CD8-positive, alpha-beta memory T cell (primary cell): ENCODE measurements at places on chromosomes 2 and 18.

DNA sequence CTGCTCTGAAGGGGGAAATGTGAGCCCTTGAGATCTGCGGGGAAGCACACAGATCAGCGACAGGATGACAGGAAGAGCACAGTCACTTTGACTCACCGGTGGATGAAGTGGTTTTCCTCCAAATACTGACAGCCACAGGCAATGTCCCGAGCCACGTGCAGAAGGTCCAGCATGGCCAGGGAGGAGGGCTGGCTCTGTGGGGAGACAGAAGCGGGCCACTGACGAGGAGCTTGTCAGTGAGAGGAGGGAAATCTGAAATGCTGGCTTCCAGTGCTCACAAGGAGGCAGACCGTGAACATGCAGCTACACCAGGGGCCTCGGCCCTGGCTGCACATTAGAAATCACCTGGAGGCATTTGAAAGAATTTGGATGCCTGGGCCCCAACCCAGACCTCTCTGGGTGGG lies 98.7 kb downstream of the CLIP4 start:
- no peak for DNase-seq

- no peak for DNase-seq
Observed at GRCh38 chr2:26086779-26087178, 52.9 kb downstream of the RAB10 start.

GRCh38 chr2:64823794-64824193 lies 165.4 kb upstream of the SLC1A4 start:
- no peak for DNase-seq

- no peak for DNase-seq
Observed at GRCh38 chr2:36670881-36671595, 25.5 kb upstream of the VIT start.

GRCh38 chr2:68937346-68938055 lies 15.2 kb downstream of the GKN2 start:
- no peak for DNase-seq

- DNase-seq, result no peak
Observed at GRCh38 chr2:27231921-27232320, 14.8 kb downstream of the CAD start.

DNA sequence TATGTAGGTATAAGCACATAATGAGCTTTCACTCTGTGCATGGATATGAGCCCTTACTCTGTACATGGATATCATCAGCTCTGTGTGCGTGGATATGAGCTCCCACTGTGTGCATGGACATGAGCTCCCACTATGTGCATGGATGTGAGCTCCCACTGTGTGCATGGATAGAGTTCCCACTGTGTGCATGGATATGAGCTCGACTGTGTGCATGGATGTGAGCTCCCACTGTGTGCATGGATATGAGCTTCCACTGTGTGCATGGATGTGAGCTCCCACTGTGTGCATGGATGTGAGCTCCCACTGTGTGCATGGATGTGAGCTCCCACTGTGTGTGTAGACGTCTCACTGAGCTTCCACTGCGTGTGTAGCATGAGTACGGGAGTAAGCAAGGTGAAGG lies 149.3 kb upstream of the ALKAL2 start:
- DNase-seq, result no peak

GRCh38 chr2:233075141-233075965 lies 15.2 kb downstream of the INPP5D start:
- DNase-seq, result no peak

DNA sequence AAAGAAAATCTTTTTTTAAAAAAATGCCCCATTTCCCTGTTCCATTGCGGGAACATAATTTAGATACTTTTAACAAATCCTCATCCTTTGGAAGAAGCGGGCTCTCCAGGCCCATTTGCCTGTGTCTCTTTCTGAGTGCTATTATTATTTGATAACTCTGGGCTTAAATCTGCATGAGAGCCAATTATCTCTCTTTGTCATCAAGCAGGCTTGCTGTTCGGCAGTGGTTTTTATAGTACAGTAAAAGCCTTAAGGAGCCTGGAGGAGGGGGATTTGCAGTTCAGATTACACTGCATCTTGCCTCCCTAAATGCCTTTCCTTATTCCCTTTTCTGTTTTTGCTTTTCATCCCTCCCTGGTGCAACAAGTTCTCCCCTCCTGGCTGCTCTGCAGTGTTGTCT lies 50.6 kb downstream of the CELF4 start:
- no peak for DNase-seq

DNA sequence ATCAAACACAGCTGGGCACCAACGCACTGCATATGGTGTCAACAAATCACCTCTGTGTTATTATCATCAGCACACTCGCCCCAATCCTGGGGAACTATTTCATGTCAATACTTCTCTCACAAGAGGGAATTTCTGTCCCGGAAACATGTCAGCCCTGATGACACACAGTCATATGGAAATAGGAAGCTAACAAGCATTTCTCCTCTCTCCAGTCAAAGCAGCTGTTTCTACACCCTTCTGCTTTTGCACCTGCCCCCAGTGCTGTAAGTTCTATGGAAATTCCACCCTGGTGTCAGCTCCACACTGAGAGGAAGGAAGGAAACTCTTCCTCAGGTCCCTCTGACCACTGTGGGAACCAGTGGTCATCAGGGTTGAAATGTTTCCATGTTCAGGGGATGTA lies 447.6 kb upstream of the ID2 start:
- DNase-seq, result no peak

GRCh38 chr2:184174493-184175104 lies 423.7 kb upstream of the ZNF804A start:
- DNase-seq, result no peak

GRCh38 chr2:109377976-109378375 lies 235.8 kb downstream of the SEPTIN10 start:
- no peak for DNase-seq

- DNase-seq, result no peak
Observed at GRCh38 chr2:43541165-43541564, 54.7 kb downstream of the THADA start.

DNA sequence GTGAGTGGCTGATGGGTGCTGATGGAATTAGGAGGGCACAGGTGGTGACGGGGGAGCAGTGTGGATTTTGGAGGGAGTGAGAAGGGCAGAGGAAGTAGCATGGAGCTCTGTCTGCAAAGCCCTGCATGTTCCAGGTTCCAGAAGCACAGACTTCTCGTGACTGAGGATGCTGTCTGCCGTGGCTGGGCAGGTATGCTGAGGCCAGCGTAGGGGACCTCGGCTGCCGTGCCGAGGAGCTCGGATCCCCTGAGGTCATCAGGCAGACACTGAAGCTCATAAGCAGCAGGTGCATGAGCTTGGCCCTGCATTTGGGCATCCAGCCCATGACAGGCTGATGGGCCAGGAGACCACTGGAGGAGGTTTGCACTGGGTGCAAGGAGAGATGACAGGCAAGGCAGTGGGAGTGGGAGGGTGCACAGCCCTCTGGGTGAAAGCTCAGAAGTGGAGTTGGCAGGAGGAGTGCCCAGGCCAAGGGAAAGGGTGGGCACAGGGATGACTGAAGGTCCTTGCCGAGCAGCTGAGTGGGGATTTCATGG lies 215.3 kb downstream of the SH3RF3 start:
- no peak for DNase-seq

DNA sequence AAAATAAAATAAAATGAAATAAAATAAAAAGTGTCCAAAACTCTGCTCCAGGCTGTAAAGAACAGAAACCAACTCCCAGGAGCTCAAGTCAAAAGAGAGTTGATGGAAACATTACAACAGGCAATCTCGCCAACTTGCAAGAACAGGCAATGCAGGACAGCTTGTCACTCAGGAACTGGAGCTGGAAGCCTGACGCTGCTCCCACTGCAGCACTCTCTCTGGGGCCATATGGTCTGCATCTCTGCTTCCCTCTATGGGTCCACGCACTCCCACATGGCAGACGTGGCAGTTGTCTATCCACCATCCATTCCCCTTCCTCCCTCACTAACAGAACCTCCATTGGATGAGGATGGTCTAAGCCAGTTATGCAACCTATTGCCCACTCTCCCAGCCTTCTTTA lies 23.3 kb upstream of the ARPC2 start:
- DNase-seq, result no peak

GRCh38 chr18:77209587-77209986 lies 40.1 kb upstream of the GALR1 start:
- no peak for DNase-seq

DNA sequence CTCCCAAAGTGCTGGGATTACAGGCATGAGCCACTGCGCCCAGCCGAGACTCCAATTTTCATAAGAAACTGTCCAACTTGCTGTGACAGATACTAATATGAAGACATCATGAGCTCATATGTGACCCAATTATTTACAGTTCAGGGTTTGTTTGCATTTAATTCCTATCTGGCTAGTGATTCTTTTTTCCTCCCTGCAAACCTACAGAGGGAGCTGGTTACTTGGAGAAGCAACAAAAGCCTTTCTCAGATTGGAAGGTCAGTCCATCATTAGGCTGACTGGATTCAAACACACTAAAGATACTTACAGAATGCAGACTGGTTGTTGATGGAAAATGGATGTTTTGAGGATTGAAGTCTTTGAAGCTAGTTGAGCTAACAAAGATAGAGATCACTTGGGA lies 176.4 kb downstream of the ANKRD44 start:
- DNase-seq, result no peak

DNA sequence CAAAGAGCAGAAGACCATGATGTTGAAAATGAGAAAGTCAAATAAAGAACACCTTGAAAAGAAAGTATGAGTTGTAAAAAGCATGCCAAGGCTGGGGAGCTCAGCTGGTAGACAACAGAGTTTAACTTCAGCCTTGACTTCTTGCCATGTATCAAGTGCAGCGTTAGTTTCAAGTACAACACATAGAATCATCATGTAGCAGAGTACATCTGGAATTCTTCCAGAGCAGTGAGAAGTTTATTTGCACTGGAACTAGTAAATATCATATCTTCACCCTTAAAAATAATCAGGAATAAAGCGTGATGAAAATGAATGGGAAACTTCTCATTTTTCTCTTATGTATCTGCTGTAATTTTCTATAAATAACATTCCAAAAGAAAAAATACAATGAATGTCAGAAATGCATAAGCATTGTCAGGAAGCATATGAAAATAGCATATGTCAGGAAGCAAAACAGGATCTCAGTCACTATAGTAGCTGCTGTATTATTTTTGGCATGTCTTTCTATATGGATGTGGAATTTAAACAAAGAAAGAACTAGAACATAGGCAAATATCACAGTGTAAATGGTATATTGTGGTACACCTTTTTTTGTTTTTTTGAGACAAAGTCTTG lies 10.1 kb upstream of the SULT1C4 start:
- DNase-seq, result no peak

GRCh38 chr2:171034315-171034714 lies 105.3 kb downstream of the GORASP2 start:
- no peak for DNase-seq

DNA sequence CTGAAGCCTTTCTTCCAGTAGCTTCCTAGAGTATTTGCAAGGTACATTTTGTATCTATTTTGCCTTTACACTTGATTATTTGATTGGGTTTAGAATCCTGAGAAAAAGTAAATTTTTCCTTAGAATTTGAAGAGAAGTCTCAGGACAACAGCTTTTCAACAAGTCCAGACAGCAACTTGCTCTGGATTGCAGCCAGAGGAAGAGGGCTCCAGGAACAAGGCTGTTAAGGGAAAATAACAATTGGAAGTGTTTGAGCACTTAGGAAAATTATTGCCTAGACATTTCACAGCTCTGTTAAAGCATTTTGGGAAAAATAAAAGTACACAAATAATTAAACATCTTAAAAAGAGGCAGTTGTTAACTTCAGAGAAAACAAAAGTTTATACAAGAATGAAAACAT lies 58.3 kb upstream of the RAPGEF4 start:
- DNase-seq, result no peak

- no peak for DNase-seq
Observed at GRCh38 chr2:72961036-72961720, 43.9 kb downstream of the EMX1 start.

GRCh38 chr18:52670896-52671295 lies 330.9 kb downstream of the DCC start:
- DNase-seq, result no peak

DNA sequence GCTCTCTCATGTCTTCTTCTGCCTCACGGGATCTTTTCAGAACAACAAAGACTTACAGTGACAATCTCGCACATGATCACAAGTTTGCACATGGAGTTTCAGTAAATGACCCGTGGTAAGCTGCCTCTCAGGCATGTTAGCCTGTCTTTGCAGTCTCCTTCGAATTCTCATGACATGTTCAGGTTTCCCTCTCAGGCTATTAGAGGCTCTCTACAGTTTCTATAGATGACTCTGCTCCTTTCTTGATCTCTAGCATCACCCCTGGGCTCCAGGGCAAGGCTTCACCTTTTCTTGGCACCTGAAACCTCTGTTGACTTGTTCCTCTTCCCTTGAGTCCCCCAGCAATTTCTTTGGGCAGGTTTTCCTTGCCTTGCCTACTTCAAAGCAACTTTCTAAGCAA lies 23.0 kb downstream of the MPP4 start:
- DNase-seq, result no peak

- DNase-seq, result no peak
Observed at GRCh38 chr2:122863532-122863931, 1108.1 kb downstream of the TSN start.

DNA sequence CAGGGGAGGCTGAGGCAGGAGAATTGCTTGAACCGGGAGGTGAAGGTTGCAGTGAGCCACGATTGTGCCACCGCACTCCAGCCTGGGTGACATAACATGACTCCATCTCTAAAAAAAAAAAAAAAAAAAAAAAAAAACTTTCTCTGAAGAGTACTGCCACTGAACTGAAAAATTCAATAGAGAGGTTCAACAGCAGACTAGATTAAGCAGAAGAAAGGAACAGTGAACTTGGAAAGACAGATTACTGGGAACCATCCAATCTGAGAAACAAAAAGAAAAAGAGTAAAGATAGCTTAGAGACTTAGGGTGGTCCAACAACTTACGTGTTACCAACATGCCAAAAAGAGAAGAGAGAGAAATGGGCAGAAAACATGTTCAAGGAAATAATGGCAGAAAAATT lies 138.8 kb downstream of the EML6 start:
- no peak for DNase-seq

DNA sequence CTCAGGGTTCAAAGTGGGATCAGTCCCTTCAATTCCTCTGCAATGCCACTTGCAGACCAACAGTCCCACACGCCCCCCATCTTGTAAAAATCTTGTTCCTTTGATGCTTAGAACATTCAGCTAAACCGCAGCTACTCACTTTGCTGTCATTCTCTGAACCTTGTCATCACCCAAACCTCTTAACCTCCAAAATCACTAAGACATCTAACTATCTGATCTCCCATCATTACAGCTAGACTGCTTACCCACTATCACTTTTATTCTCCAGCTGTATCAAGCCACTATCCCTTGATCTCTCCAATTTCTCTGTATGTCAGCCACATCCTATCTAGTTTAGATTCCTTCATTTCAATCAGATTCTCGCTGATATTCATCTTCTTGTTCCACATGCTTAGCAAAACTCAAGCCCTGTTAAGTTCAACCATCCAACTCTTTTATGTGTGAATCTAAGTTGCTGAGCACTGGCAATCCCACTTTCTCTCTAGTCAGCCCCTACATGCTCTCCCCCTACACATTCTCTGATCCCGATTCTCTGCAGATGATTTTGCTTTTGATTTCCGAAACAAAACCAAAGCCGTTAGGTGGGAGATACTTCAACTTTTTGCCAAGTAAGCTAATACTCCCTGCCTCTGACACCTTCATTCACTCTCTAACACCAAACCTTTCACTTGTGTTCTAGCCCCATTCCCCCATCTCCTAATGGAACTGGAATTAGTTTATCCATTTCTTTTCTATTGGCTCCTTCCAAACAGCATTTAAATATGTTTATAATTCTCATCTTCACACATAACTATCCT lies 4.6 kb downstream of the GTF3C2 start:
- no peak for DNase-seq
